ENCODE measurements at places on chromosomes 12 and 14.

DNA sequence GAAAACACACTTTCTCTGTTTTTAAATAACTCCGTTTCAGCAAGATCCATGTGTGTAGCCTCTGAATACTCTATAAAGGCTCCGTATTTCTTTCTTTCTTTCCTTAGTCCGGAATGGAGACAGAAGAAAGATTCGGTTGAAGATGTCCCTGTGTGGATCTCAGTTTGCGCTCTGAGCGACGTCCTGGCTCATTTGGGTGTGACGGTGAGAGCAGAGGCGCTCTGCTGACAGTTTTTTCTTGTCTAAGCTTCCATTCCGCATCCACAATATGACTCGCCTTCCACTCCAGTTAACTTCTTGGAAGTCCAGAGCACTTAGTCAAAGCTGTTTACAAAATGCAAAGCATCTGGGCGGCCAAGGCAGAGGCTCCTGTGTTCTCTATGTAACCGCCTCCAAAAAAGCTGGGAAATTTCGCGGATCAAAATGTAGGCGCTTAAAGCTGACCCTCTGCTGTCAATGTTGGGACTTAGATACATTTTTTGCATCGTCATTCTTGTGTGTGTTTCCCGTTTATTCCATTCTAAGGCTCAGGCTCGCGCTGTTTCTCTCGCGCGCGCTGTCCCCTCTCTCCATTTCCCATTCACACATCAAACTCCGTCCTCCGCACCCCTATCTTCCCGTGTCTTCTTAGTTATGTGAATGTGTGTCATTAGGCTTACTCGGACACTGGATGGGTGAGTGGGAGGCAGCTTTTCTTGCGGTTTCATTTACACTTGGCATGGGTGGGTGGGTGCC, 880 bp upstream of the FLRT2 start:
- no peak for DNase-seq

DNA sequence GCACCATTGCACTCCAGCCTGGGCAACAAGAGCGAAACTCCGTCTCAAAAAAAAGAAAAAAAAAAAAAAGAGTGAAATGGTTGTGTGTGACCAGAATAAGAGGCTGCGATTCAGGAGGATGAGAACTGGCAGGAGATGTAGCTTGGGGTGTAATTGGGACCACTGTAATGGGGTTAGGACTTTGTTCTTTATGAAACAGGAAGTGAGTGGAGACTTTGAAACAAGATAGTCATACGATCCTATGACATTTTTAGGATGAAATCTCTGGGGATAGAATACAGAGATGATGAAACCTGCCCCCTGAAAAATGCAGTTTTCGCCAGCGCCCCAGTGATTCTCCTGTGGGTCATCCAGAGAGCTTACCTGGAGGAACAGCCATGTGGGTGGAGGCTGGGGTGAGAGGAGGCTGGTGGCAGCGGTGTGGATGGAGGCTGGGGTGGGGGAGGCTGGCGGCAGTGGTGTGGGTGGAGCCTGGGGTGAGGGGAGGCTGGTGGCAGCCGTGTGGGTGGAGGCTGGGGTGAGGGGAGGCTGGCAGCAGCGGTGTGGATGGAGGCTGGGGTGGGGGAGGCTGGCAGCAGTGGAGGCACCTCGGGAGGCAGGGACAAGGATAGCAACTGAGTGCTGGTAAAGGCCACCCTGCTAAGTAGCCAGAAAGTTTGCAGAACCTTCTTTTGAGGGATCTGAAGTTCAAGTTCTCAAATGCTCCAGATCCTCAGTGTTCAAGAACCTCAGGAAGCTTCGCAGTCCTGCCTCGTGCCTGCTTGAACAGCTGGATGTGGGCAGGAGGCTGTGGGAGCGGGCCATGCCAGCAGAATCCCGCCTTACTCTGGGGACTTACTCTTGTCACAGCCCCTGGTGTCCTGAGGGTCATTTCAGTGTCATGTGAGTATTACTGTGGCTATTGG, 20.2 kb downstream of the FBXL14 start:
- DNase-seq: no peak

- DNase-seq: no peak
Measured at GRCh38 chr14:85042301-85042700, 487.6 kb upstream of the FLRT2 start.

- no peak for DNase-seq
Measured at GRCh38 chr12:102513272-102513671, 32.9 kb upstream of the IGF1 start.

DNA sequence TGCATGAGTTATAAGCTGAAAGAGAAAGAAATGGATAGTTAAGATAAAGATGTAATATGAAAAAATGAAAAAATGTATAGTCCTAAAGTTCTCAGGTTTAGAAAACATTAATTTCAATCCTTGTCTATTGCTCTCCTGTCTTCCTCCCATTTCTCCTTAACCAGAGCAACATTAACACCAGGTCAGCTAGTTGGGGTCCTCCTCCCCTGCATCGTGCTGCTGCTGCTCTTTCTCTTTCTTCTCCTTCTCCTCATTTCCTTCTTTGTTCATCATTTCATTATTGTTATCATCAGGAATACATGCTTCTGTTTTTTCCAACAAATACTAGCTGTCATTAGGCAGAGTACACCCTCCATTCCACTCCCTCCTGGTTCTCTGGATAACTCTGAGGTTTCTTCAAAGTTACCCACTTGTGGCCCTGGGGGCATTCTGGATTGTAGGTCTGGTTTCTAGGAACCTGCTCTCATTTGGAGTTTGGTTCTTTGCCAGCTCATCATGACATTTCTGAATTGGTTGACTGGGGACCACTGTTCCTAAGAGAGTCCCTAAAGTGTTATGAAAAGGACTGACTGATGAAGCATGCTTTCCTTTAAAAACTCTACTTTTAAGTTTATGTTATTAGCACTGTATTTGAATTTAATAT, 17.0 kb downstream of the ACSS3 start:
- DNase-seq: no peak

DNA sequence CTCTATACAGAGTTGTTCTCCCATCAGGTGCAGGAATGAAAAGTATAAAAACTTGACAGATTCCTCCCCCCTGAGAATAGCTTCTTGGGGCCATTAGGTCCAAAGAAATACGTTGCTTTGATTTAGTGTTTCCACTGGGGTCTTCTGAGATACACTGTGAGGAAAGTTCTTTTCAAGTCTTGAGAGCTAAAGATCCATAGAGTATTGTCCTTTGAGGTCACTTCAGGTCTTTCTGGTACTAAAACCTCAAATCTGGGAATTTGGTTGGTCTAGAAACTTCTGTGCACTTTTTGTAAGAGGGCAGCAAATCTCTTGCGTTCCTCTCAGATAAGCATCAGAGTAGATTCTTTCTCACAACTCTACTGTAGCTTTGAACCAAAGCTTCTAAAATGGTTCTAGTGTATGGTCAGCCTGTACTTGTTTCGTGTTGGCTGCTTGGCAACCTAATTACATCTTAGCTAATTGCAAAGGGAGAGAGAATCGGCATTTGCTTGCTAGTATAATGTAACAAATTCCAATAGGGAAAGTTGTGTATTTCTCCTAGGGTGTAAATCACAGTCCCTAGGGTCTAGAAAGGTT, 10.0 kb downstream of the SRSF5 start:
- DNase-seq: no peak

DNA sequence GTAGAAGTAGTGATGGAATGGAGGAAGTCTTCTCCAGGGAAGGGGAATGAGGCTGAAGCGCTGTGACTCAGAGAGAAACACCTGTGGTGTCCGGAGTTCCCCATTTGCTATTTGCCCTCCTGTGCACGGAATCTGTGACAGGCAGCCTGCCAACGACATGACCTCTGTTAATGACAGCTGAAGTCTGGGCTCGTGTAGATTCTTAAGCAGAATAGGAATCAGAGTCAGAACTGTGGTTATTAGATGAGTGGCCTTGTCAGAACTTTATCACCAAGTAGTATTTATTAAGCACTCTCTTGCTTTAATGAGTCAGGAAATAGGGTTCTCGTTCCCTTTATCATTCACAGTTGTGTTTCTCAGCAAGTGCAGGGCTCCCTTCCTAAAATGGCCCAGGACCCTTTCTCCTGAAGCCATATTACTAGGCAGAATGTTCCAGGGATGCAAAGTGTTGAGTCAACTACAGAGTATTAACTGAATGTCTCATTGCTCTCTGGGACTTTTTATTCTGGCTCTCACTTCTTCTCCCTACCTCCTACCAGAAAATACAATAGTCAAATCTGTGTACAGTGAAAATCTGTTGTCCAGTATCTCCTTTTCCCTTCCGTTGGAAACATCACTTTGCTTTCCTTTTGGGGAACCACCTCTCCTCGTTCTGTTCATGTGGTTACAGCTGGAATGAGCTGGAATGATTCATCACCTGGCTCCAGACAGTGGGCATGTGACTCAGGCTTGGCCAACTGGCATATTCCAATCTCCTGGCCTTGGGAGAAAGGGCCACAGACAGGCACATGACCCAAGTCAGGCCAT, 77.8 kb upstream of the MAX start:
- peak; percentile 64 for DNase-seq

DNA sequence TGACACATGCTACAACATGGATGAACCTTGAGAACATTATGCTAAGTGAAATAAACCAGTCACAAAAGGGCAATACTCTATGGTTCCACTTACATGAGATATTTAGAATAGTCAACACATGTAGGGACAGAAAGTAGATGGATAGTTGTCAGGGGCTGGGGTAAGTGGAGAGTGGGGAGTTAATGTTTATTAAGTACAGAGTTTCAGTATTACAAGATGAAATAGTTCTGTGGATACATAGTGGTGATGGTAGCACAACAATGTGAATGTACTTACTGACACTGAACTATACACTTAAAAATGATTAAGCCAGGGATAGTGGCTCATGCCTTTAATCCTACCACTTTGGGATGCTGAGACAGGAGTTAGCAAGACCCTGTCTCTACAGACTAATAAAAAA, 8.7 kb downstream of the NUP107 start:
- DNase-seq: no peak

DNA sequence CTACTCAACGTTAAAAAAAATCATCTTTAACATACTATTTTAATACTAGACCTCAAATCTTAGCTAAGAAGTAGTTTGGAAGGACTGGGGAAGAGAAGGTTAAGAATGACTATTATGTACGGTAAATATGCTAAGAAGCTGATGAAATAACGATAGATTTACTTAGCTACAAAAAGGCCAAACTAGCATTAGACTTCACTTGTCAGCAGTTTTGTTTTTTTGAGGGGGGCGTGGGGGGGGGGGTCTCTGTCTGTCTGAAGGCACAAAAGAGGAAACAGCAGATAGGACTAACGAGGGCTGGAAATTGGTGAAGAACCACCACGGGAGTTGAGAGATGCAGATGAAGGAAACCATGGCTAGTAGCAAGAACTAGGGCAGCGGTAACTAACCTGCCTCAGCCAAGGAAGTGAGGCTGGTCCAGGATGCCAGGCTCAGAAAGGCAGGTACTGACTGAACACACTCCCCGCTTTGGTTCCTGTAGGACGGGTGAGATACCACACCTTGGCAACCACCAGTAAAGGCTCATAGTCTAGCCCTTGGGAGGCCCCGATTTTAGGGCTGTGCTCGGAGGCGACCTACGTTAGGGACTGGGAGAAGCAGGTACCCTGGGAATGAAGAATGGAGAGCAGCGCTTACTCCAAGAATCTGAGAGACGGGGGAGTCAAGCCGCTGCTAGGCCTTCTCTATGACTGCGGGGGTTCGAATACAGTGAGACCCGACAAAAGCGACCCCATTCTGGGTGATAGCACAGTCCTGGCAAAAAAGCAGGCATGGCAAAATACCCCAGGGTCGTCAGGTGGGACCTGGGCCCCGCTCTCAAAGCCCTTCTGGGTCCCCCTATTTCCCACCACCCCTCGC, 675 bp downstream of the NEDD8 start:
- DNase-seq: peak; percentile 29

DNA sequence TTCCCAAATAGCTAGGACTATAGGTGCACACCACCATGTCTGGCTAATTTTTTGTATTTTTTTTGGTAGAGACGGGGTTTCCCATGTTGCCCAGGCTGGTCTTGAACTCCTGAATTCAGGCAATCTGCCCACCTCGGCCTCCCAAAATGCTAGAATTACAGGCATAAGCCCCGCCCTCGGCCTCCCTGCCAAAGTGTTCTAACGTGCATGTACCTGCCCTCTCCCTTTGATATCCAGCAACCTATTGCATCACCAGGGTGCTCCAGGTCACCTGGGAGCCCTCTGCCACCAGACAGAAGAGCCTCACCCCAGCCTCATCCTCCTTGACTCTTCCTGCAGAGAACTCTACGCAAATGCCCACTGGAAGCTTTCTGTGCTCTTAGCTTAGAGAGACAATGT, 2.2 kb upstream of the EML1 start:
- no peak for DNase-seq

DNA sequence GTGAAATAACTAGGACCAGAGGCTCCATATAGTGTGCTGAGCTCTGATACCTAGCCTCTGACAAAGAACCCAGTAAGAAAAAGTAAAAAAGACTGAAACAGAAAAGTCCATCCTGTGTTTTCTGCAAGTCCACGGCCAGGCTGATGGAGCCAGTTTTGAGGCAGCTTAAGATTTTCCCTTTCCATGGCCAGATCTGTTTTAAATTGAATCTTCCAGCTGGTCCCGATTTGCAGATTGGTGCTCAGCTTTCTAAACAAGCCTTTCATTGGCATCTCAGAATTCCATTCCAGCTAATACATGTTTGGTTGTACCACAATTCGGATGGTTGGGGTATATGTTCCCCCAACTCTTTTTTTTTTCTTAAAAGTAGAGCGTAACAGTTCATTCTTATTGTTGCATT, 152.0 kb downstream of the DACT1 start:
- DNase-seq: no peak

DNA sequence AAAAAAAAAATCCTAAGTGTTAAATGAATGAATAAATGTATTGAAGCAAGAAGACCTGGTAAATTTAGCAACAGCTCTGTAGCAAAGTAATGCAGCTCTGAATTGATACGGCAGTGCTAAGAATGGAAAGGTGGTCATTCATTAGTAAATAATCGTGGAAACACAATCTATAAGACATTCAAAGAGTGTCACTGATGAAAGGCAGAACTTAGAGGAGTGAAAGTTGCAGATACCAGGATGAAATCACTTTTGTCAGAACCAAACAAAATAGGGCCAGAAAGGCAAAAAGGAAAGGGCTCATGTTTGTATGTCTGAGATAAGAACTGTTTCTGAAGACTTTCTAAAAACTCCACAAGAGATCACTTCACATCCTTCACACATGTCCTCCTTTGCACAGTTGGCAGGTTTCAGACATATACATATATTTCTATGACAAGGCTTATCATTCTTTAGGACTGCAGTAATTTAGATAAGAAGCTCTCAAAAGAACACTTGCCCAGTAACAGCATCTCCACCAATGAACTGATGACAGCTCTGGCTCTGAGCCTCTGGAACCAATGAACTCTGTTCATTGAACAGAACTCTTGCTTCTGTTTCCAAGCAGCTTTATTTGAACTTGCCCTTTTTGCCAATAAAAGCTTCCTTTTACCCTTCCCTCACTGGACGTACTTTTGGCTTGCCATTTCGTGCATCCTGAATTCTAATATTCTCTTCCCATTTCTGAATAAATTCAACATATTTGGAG, 4.2 kb upstream of the LRR1 start:
- DNase-seq: no peak

All from activated T-cell treated with anti-CD3 and anti-CD28 coated beads, Interleukin-2, amount 50 U/mL, for 72 hours (primary cell).